ENCODE measurements at places on chromosomes 4 and X.

GRCh38 chrX:66731398-66731797 lies 92.5 kb upstream of the EDA2R start:
- DNase-seq, result no peak

DNA sequence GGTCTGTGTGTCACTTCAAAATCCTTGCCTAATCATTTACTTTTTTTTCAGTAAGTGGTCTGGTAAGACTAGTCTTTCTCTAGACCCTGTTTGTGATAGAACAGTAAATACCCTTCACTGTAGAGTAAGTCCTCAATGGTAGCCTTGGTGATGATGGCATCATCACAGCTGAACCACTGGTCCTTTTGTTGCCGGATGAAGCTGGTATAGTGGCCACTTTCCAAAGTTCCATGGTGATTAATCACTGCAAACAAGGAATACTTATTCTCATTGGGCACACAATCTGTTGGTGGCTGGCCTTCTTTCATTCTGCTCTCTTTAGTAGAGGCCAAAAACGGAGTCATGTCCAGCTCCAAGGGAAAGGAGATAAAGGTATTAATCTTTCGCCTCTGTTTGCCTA lies 2.9 kb downstream of the USP51 start:
- DNase-seq, result no peak

GRCh38 chr4:54082168-54082567 lies 17.8 kb upstream of the CHIC2 start:
- no peak for DNase-seq

GRCh38 chrX:119399772-119400101 lies 601 bp downstream of the SLC25A43 start:
- no peak for DNase-seq

DNA sequence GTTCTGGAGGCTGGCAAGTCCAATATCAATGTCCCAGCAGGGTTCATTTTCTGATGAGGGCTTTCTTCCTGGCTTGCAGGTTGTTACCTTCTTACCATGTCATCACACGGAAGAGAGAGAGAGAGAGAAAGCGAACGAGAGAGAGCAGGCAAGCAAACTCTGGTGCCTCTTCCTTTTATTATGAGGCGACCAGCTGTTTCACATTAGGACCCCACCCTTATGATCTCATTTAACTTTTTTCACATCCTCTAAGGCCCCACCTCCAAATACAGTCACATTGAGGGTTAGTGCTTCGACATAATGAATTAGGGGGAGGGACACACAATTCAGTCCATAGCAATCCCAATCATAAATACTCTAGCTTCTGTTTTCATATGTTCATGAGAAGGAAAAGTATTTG lies 10.6 kb upstream of the GPR174 start:
- no peak for DNase-seq

DNA sequence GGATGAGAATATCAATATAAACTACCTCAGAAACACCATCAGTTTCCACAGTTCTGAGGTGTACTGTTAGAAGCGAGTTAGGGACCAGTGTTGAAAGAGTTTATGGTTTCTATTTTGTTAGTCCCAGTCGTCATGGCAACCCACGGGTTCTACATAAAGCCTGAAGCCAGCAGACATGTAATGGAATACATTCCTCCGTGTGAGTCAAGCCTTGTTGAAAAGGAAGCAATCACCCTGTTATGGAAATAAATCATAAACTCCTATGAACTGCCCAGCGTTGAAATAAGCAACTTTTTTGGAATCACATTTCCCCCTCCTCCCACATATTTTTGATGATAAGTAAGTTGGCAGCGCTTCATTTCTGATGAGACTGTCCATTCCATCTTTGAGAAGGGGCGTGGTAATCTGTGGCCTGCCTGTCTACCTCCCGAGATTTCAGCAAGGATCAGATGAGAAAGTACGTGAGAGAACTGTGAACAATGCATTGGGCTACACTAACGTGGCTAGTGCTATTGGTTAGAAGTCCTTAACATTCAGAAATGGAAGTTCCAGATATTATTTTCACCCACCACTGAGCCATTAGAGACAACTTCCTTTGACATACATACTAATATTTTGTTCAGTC lies 40.4 kb upstream of the PDHA1 start:
- DNase-seq, result peak; percentile 77

DNA sequence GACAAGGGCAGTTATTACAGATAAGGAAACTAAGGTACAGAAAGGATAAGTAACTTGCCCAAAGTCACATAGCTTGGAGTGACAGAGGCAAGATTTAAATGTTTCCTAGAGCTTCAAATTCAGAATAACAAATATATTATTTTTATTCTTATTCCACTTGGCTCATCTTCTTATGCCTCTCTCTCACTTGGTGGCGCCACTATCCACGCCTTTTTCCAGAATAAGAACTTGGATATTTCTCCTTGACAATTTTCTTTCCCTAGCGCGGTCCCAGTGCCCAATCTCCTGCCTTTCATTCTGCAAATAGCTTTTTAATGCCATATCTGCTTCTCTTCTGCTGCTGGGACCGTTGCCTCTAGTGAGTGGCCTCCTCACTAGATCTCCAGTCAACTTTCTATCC lies 78.5 kb downstream of the MSN start:
- no peak for DNase-seq

DNA sequence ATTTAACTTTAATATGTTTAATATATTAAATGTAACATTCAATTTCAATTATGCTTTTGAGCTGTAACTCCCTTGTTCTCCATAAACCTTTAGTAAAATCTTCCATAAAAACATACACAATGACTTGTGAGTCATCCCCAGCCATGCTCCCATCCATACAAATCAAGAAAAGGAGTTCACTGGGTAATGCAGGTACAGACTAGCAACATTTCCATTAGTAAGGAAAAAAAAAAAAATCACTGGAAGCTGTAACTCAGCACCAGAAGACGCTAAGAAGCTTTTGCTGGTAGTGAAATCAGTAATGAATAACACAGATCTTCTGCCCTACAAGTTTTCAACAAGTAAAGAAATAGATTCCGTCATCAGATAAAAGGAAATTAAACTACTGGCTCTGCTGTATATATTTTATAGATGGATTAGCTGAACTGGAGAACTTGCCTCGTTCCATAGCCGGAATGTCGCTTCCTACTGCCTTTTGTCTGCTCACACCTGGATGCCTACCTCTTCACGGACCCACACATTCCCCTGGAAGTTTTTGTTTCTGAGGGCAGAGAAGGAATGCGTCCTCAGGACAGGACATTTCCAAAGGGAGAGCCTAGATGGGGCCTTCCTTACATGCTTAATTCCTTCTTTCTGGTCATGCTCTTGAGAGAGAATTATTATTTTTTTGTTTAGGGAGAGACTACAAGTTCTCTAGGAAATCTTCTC lies 298.4 kb upstream of the ANKRD50 start:
- no peak for DNase-seq

- no peak for DNase-seq
These were observed 3.4 kb downstream of the ATP1B4 start for GRCh38 chrX:120365320-120365719.

DNA sequence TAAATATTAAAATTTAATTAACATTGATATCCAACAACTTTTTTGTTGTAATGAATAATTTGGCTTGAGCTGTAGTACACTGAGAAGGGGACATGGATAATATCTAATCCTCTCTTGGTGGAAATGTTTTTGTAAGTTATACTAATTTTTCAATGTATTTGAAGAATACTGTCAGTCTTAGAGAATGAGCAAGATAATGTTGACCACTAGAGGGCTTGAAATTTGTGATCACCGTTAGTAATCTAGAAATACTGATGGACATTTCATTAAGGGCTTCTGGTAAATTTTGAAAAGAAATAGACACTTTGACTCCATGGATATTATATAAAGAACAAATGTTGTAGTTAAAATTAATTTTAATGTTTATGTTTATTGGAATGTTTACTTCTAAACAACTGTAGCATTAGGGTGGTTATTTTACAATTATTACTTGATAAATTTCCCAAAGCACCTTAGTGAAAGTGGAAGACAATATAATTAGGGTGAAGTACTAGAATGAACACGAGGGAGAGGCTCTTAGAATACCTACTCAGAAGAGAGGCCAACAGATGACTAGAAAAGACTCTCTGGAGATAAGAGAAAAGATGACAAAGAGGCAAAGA lies 20.0 kb upstream of the CAMK2D start:
- no peak for DNase-seq

Data from forelimb muscle (tissue), 1 donor.